ENCODE measurements at places on chromosomes 4 and X. TPM values are rescaled to one million over a fixed set of nuclear protein-coding genes. Genes with fewer than 3 reads are reported as not detected.

Gene VEGFD
- not detected for total RNA-seq

DNA sequence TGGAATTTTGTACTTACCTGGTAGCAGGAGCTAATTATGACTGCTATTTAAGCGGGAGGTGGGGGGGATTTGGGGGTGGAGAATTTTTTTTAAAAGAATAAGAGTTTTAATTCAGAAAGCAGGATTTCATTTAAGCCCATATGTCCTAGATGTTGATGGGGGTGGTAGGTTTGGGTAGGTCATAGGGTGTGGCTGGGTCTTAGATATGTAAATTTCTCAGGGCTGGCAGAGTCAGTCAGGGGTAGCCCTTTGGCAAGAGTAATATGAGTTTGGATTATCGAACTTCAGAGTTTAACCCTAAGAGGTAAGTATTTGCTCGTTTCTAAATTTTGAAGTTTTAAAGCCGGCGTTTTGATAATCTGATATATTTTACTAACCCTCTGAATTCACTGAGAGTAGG lies 35.2 kb upstream of the COX18 start:
- DNase-seq: no peak
- peaks cover 42% of the 10 kb centered on the region for H3K36me3 ChIP-seq
- H3K4me1 ChIP-seq: no peaks in the 10 kb centered on the region
- no peaks in the 10 kb centered on the region for H3K27me3 ChIP-seq
- H3K27ac ChIP-seq: no peak overlapping the region

GRCh38 chrX:55867708-55868107 lies 150.2 kb downstream of the RRAGB start:
- H3K27ac ChIP-seq: no peak overlapping the region
- no peak for DNase-seq
- no peaks in the 10 kb centered on the region for H3K27me3 ChIP-seq
- H3K4me3 ChIP-seq: no peak overlapping the region

GRCh38 chr4:165094873-165095272 lies 17.8 kb downstream of the TMEM192 start:
- no peak overlapping the region for H3K4me3 ChIP-seq
- no peaks in the 10 kb centered on the region for H3K27me3 ChIP-seq
- no peaks in the 10 kb centered on the region for H3K4me1 ChIP-seq

DNA sequence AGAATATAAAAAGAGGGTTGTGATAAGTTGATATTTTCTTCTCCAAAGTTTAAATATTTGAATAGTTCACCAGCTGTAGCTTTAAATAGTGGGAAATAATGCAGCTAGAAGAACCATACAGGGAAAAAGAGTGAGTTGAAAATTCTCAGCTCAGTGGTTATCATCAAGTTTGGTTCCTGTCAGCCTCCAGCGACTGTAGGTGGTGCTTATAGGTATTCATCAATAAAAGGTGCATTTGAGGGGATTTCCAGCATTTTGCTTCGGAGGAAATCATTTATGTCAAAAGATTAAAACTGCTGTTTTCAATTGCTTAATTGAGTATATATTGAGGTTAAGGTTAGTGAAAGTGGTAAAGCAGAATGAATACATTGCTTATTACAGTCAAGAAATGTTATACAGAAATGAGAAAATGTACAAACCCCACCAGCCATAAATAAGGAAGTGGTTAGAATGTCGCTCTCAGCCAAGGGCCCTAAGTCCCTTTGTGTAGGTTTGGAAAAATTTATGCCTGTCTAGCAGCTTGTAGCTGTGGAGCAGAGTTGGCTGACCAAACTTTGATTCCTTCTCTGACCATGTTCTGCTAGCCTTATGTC lies 532.9 kb upstream of the FTHL17 start:
- H3K4me1 ChIP-seq: peaks cover 36% of the 10 kb centered on the region
- no peaks in the 10 kb centered on the region for H3K27me3 ChIP-seq
- no peak overlapping the region for H3K4me3 ChIP-seq
- no peak overlapping the region for H3K27ac ChIP-seq

GRCh38 chr4:94455081-94455480 lies 3.3 kb downstream of the PDLIM5 start:
- DNase-seq: no peak
- H3K4me3 ChIP-seq: peak overlapping the region; percentile 95

Gene VCX3A
- 0.63 TPM for total RNA-seq

DNA sequence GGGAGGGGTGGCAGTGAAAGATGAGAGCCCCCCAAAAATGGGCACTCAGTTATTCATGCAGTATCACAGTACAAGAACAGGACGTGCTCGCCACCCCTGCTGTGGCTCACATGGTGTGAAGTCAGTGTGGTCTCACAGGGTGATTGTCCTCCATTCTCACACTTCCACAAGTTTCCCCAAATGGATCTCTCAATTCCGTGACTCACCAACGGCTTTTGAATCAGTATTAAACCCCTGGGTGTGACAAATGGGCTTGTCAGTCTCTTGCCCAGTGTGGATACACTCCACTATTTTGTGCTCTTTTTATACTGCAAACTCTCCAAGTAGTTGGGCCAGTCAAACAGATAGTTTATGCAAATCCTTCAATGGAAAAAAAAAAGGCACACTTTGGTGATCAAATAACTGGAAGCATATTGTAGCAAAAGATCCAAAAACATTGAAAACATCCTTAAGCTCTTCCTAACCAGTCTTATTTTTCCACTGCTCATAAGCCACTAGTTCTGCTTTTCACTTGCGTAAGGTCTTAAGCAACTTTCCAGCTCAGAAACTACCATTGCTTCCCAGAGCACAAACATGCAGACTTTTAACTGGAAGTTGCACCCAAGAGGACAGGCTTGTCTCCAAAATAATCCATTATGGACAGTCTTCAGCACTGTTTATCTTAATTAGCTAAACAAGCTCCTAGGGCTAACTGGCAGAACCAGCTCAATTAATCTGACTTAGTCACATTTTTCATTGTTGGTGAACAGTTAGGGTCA lies 365.7 kb downstream of the PPP3CA start:
- H3K36me3 ChIP-seq: no peaks in the 10 kb centered on the region
- H3K4me3 ChIP-seq: no peak overlapping the region
- no peak for DNase-seq
- H3K27me3 ChIP-seq: no peaks in the 10 kb centered on the region
- H3K4me1 ChIP-seq: peaks cover 43% of the 10 kb centered on the region

- no peaks in the 10 kb centered on the region for H3K27me3 ChIP-seq
- no peak overlapping the region for H3K4me3 ChIP-seq
- no peaks in the 10 kb centered on the region for H3K36me3 ChIP-seq
- H3K27ac ChIP-seq: no peak overlapping the region
These were observed 75.2 kb downstream of the IL1RAPL2 start for GRCh38 chrX:104641176-104641575.

- no peak overlapping the region for H3K4me3 ChIP-seq
- H3K27ac ChIP-seq: no peak overlapping the region
- no peaks in the 10 kb centered on the region for H3K4me1 ChIP-seq
- DNase-seq: no peak
- no peaks in the 10 kb centered on the region for H3K27me3 ChIP-seq
These were observed 569.4 kb downstream of the GABRG1 start for GRCh38 chr4:45554423-45554822.

DNA sequence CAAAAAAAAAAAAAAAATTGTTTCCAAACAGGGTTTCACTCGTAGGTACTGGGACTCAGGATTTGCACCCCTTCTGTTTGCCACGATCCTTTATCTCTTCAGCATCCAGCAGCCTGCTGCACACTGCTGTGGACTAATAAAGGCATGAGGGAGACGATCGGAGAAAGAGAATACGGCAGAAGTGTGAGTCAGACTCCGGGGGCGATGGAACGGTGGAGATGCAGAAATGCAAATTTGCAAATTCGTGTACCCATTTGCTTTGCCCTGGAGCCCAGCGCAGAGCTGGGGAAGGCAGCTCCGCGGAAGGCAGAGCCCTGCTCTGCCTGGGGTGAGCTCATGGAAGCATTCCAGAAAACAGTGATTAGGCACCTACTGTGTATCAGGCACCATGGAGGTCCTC lies 270.3 kb downstream of the ASMT start:
- H3K27ac ChIP-seq: no peak overlapping the region
- no peaks in the 10 kb centered on the region for H3K36me3 ChIP-seq
- H3K4me1 ChIP-seq: no peaks in the 10 kb centered on the region
- no peak for DNase-seq
- no peak overlapping the region for H3K4me3 ChIP-seq

DNA sequence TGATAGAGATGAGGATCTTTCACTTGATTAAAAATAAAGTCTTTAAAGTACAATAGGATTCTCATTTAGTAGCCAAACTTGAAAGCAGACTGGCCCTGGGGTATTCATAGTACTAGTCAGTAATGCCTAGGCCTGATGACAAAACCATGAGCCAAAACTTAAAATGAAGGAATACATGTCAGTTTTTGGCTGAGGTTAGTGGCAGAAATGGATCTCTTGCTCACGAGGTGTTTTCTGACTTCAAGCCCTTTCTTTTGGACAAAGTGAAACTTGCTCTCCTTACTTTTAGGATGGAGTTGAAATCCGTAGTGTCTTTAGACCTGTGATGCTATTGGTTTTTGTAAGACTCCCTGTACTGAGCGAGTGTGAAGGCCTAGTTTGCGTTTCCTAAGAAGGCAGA lies 157.7 kb downstream of the CCNG2 start:
- no peak overlapping the region for H3K4me3 ChIP-seq
- H3K27ac ChIP-seq: no peak overlapping the region
- no peak for DNase-seq
- no peaks in the 10 kb centered on the region for H3K36me3 ChIP-seq
- H3K4me1 ChIP-seq: peaks cover 2% of the 10 kb centered on the region

DNA sequence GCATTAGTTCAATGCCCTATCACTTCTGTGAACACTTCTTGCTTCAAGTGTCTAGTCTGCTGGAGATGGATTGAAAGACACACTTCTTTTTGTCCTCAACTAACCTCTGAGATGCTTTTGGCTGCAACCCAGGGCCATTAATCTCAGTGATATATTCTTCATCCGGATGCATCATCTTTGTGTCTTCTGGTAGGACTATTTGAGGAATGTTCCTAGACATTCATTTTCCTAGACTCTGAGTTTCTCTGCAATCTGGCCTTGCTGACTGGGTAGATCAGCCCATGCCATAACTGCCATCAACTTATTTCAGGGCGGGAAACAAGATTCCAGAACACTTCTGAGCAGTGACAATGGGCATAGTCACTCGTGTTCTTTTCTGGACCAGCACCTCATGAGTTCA lies 329.4 kb downstream of the PDGFC start:
- no peak overlapping the region for H3K27ac ChIP-seq
- peaks cover 32% of the 10 kb centered on the region for H3K4me1 ChIP-seq
- H3K36me3 ChIP-seq: peaks cover 3% of the 10 kb centered on the region
- no peak overlapping the region for H3K4me3 ChIP-seq

GRCh38 chr4:169098054-169098497 lies 88.0 kb upstream of the CBR4 start:
- H3K4me1 ChIP-seq: peaks cover 65% of the 10 kb centered on the region
- no peaks in the 10 kb centered on the region for H3K27me3 ChIP-seq
- no peak for DNase-seq
- peaks cover 33% of the 10 kb centered on the region for H3K36me3 ChIP-seq
- H3K4me3 ChIP-seq: no peak overlapping the region
- peak overlapping the region; percentile 96 for H3K27ac ChIP-seq

Gene GAGE13
- total RNA-seq: not detected

Gene CENPI
- total RNA-seq: 5.5 TPM

- no peak overlapping the region for H3K27ac ChIP-seq
- H3K4me1 ChIP-seq: peaks cover 38% of the 10 kb centered on the region
- no peak overlapping the region for H3K4me3 ChIP-seq
- DNase-seq: no peak
- H3K27me3 ChIP-seq: peaks cover 22% of the 10 kb centered on the region
These were observed 47.0 kb upstream of the DHRSX start for GRCh38 chrX:2547736-2548135.

GRCh38 chr4:69470561-69470960 lies 25.1 kb downstream of the UGT2B4 start:
- H3K4me1 ChIP-seq: no peaks in the 10 kb centered on the region
- no peak overlapping the region for H3K4me3 ChIP-seq
- no peaks in the 10 kb centered on the region for H3K36me3 ChIP-seq
- DNase-seq: no peak
- H3K27me3 ChIP-seq: no peaks in the 10 kb centered on the region

DNA sequence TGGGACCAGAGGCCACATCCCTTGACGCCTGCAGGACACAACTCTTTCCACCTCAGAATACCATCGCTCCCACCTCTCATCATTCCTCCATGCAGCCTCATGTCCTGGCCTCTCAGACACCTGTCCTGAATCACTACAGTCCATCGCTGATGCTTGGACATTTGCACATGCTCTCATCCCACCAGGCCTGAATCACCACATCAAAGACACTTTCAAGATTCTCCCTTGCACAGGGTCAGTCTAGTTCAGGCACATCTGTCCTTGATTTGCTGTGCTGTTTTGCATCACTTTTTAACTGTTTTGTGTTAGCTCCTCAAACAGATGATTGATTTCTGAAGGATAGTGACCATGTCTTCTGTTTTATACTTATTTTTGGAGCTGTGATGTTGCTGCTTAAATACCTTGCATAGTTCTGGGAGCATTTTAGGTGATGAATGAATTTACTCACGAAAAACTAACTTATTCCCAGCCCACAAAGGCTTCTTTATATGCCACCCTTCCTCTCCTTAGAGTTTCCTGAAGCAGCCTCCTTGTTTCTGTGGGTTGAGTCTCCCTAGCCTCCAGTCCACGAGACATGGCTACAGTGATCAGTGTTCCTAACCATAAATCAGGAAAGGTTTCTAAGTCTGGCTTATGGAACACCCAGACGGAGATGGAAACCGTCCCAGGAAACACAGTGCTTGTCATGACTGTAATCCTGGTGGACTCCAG lies 2.6 kb downstream of the FAM114A1 start:
- H3K27me3 ChIP-seq: no peaks in the 10 kb centered on the region
- H3K4me3 ChIP-seq: no peak overlapping the region
- H3K4me1 ChIP-seq: peaks cover 51% of the 10 kb centered on the region
- peaks cover 23% of the 10 kb centered on the region for H3K36me3 ChIP-seq
- H3K27ac ChIP-seq: peak overlapping the region; percentile 97

Gene IGBP1
- total RNA-seq: 49.4 TPM

Data from osteocyte (in vitro differentiated cells).